ENCODE measurements at places on chromosomes 12 and 14. TPM values are rescaled to one million over a fixed set of nuclear protein-coding genes. Genes with fewer than 3 reads are reported as not detected.
A peak's percentile ranks its signal among the peaks of the same experiment; 100 is the strongest.

DNA sequence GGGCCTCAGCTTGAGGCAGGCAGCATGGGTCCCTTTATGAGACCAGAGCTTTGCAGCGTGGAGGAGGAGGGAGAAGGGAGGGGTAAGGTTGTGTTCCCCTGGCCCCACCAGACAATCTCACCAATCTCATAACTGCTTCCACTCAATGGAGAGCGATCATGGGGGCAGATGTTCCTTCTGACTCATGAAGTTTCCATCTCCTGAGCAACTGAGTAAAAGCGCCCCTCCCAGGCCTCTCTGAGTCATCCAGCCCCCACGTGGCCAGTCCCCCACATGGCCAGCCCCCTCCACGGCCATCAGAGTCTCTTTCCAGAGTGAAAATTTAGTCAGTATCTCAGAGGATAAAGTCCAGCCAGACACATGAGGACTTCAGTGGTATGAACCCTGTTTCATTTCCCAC is 39.2 kb upstream of the PLXNC1 start:
- no peak for DNase-seq

GRCh38 chr12:113071135-113072112 is 14.9 kb downstream of the DTX1 start:
- DNase-seq, result no peak

GRCh38 chr14:92540472-92541048 is 27.0 kb downstream of the RIN3 start:
- no peak for DNase-seq

DNA sequence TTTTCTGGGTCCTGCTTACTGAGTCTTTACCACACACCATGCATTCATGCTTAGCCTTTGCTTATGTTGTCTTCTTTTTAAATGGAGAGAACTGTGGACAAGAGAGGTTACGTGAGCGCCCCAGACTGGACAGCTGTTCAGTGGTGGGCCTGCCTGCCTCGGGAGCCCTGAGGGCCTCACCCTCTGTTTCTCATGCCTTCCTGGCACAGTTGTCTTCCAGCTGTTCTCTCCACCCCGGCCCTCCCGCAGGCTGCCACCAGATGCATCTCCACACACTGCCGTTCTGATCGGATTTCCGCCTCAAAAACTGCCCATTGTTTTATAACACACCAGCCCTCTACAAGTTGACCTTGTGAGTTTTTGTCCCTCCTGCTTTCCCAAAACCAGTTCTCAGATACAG is 100.8 kb downstream of the SAMD4A start:
- DNase-seq, result no peak

The GPRC5D gene
- total RNA-seq, result not detected

GRCh38 chr14:26820138-26820537 is 222.3 kb upstream of the NOVA1 start:
- no peak for DNase-seq

- DNase-seq, result peak; percentile 73
These were observed 26.2 kb downstream of the GLRX5 start for GRCh38 chr14:95561001-95561412.

- no peak for DNase-seq
These were observed 30.9 kb upstream of the SYNDIG1L start for GRCh38 chr14:74456684-74457564.

The RNF212B gene
- not detected for total RNA-seq

The ANKS1B gene
- not detected for total RNA-seq

The KCNA5 gene
- total RNA-seq, result not detected

DNA sequence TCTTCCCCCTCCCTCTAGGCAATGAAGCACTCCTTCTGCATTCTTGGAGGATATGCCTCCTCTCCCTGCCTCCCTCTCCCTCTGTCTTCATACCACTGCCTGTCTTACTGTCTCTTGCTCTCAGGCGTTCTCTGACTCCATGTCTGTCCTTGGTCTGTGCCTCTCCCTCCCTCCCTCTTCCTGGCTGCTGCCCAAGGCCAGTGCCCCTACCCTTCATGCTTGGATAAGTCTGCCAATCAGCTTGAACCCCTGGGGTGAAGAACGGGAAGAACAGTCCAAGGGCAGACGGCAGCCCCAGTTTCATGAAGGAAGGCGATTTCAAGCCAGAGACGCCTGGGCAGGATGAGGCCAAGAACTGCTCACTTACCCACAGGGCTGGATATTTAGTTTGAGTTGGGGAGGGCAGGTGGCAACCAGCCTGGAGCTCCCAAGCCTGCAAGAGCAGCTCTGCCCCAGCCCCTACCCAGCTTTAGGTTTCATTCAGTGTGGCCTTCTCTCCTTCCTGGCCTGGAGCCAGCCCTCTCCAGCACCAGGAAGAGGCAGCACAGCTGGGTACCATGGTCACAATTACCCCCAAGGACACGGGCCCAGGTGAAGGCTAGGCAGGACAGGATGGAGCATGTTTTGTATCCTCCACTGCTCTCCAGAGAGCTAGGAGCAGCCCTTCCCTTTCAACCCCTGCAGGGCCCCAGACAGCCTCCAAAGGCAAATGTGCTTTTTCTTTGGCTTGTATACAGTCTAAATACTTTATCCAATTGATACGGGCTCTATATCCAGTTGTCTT is 35.8 kb upstream of the LTBP2 start:
- no peak for DNase-seq

DNA sequence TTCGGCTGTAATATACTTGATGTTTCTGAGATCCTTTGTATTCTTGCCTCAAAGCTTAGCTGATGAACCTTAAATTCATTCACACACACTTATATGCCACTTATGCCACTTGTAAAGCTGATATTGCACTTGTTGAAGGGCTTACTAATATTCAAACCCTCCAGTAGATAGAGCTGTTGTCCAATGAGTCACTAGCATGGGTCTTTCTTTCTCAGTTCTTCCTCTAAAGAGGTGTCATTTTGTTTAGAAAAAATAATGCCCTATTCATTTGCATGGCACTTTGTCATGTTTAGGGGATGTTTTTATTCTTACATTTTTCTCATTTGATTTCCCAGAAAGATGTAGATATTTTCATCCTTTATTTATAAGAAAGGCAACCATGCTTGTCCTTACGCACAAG is 56.4 kb downstream of the MON2 start:
- no peak for DNase-seq

- DNase-seq, result no peak
These were observed 107.1 kb downstream of the TTC8 start for GRCh38 chr14:88931321-88932110.

DNA sequence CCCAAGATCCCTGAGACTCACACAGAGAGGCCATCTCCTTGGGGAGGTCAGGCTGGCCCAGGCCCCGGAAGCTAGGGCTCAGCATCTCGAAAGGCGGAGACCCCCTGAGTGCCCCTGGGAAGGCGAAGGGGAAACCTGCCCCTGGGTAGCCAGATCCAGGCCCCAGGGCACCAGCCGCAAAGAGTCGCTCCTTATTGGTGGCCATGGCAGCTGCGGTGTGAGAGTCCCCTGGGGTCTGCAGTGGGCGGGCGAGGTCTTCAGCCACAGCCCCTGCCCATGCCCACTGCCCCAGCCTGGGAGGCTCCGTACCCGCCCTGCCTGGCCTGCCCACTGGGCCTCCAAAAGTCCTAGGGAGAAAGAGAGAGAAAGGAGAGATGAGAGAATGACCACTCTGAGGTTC is 4.7 kb downstream of the RARG start:
- DNase-seq, result no peak

The NTF3 gene
- total RNA-seq, result not detected

DNA sequence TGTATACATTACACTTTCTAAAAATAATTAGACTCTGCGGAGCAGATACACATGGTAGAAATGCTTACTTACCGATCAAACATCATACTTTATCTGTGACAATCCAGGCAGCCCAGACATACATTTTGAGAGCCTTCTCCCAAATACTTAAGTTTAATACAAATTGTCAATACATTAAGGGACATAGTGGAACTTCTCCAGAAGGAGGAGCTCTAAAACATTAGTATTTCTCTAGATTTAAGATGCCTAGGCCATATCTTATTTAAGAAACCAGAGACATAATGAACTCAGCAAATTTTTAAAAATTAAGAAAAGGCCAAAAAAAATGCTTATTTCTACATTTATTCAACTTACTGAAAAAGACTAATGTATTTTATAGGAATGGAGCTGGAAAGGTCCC is 16.1 kb downstream of the ACSM4 start:
- DNase-seq, result no peak

The FKBP3 gene
- 32.1 TPM for total RNA-seq

- DNase-seq, result no peak
These were observed 199.8 kb downstream of the RBM19 start for GRCh38 chr12:113766131-113766878.

DNA sequence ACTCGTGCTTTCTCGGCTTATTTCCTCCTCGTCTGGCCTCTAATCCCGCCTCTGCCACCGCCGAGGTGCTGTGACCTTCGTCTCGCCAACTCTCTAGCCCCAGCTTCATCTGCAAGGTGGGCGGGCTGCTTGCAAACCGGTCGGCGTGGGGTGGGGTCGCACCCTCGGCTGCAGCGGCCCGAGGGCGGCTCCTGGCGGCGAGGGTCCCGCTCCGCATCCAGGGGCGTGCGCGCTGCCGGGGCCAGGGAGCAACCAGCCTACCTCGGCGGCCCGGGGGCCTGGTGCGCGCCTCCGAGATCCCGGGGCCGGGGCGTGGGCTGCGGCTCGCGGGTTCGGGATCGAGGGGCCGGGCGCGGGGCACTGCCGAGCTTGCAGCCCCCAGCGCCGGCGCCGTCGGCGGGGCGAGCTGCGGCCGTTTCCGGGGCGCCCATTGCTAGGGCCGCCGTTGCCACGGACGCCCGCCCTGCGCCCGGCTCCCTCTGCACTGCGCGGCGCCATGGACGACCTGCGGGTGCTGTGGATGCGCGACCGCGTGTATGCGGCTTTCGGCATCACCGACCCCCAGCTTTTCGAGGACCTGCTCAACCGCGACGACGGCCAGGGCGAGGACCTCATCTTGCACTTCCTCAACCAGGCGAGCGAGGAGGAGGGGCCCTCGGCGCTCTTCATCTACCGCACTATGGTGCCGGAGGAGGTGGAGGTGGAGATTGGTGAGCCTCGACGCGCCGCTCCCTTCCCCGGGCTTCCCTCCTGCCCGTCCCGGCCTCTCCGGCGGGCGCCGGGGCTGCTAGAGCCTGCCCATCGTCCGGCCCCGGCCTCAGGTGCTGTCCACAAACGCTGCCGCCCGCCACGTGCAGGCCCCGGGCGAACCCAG is at the start of gene DNAH10:
Gene DNAH10 (plus strand): TSS at position 461 of the 874 bp plus-strand sequence. CDS start 36 bp downstream, at position 497.
- DNase-seq, result peak; percentile 8

The BCL2L2 gene
- 1.4 TPM for total RNA-seq

The FKBP11 gene
- total RNA-seq, result 114 TPM

GRCh38 chr12:125434936-125435443 is 369.8 kb downstream of the AACS start:
- no peak for DNase-seq

DNA sequence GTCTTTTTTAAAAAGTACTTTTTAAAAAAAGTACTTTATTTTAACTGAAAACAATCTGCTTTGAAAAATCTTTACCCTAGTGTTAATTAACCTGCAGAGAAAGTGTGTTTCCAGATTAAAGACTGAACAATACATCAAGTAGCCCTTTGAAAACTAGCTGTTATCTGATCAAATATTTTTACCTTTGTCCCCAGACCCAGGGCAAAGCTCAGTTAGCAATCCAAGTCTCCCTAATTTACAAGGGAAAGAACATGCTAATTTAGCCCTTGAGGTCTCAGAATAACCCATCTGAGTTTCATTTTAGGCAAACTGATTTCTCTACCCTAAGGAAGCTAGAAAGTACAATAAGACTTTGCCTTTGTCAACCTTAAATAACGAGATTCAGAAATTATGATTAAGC is 91.2 kb downstream of the PPM1H start:
- DNase-seq, result no peak

The SERPINA3 gene
- total RNA-seq, result not detected

The SALL2 gene
- total RNA-seq, result 1.4 TPM

DNA sequence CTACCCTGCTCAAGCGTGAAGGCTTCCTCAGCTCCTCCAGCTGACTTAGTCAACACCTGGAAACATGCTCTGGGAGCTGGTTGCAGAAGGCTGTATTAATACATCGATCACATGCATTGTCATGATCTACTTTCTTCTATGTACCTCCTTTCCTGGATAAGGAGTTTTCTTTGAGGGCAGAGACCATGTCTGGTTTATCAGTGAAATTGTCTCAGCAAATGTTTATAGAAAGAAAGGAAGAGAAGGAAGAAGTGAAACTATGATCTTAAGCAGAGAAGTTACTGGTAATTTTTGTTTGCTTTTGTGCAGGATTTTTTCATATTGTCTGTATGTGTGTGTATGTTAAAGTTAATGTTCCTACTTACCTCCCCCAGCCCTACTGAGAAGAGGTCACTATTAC is 4.5 kb downstream of the DYRK4 start:
- DNase-seq, result no peak

The PROX2 gene
- total RNA-seq, result 0.43 TPM

The NID2 gene
- total RNA-seq, result not detected
